WTC11 (cell line): ENCODE measurements at places on chromosomes 1 and 21.

GRCh38 chr1:26607186-26607585 is 77.6 kb downstream of the RPS6KA1 start:
- no peaks in the 10 kb centered on the region; the same call in 1 of the 2 replicates for H3K27me3 ChIP-seq
- no peak overlapping the region for H3K4me3 ChIP-seq
- no peaks in the 10 kb centered on the region for H3K36me3 ChIP-seq
- 0 out of 2 replicates have a peak overlapping the region, but pooled peaks have one; percentile 4 for H3K27ac ChIP-seq

- H3K4me1 ChIP-seq, result peaks cover 61% of the 10 kb centered on the region
- H3K27me3 ChIP-seq, result peaks cover 17% of the 10 kb centered on the region
- DNase-seq, result no peak
- no peaks in the 10 kb centered on the region for H3K36me3 ChIP-seq
Measured at GRCh38 chr1:211329764-211330201, 3.1 kb downstream of the TRAF5 start.

DNA sequence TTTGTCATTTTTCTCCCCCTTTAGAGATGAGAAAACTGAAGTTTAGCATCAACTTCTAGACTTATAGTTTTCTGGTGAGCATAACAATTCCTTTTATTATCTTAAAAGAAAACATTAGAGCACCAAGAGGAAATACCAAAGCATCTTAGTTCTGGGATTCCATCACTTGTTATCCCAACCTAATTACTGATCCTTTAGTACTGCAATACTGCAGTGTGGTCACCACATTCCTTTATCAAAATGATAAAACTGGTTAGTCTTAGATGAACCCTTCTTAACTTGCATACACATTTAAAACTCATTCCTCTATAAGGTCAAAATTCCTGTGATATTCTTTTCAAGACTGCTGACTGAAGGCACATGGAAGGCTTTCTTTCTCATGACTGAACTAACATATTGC is 23.1 kb downstream of the SOD1 start:
- H3K4me1 ChIP-seq, result no peaks in the 10 kb centered on the region
- H3K27ac ChIP-seq, result no peak overlapping the region
- H3K4me3 ChIP-seq, result no peak overlapping the region

DNA sequence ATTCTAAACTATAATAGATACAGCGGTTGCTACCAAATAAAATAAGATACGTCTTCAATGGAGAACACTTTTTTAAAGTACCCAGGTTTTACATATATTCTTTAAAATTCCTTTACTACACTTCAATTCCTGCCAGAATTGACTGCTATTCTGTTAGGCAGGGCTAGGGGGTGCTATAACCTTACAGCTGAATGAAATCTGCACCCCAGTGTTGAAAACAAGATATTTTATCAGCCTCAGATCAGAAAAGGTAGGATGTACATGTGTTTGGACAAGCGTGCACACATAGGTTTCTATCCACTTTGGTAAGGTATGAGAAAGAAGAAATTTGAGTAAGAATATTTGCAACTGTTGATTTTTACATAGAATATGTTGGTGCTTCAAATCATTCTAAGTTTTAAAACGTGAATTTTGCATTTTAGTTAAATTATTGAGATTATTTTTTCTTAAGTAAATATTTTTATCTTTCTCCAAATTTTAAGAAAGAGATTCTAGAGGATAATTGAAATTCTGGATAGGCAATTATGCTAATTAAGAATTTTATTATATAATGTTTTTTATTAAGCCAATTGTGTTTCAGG is 490.8 kb upstream of the ADGRL4 start:
- H3K27ac ChIP-seq, result no peak overlapping the region
- no peak overlapping the region for H3K4me3 ChIP-seq
- DNase-seq, result peak; percentile 36
- peaks cover 13% of the 10 kb centered on the region for H3K36me3 ChIP-seq
